NCI-H2081 treated with DMSO at 0.1 percent for 48 hours (cell line): ENCODE measurements at places on chromosomes 1 and 21.

- no peak for DNase-seq
These were observed 46.5 kb upstream of the NUF2 start for GRCh38 chr1:163275222-163275621.

- DNase-seq, result no peak
These were observed at the start of gene CYP4B1 for GRCh38 chr1:46798810-46799209. Gene CYP4B1 (plus strand): TSS chr1:46799046. CDS start chr1:46799082, 36 bp downstream.

DNA sequence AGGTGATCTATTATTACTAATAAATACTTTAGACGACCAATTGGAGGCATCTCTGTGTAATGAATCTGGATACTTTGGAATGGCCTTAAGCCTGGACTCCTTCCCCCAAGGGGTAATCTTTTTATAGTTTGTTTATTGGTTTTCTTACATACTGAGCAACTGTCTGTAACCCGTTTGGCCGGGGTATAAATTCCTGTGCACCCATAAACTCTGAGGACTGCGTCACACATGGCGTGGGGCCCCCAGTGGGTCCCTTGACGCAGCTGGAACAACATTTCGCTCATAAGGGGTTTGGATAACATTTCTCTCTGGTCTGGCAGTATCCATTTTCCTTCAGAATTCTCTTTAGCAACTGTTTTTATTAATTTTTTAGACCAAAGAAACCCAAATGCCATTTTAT lies 26.5 kb downstream of the SCCPDH start:
- no peak for DNase-seq

- no peak for DNase-seq
These were observed 3.5 kb upstream of the MYCL start for GRCh38 chr1:39905172-39905571.

DNA sequence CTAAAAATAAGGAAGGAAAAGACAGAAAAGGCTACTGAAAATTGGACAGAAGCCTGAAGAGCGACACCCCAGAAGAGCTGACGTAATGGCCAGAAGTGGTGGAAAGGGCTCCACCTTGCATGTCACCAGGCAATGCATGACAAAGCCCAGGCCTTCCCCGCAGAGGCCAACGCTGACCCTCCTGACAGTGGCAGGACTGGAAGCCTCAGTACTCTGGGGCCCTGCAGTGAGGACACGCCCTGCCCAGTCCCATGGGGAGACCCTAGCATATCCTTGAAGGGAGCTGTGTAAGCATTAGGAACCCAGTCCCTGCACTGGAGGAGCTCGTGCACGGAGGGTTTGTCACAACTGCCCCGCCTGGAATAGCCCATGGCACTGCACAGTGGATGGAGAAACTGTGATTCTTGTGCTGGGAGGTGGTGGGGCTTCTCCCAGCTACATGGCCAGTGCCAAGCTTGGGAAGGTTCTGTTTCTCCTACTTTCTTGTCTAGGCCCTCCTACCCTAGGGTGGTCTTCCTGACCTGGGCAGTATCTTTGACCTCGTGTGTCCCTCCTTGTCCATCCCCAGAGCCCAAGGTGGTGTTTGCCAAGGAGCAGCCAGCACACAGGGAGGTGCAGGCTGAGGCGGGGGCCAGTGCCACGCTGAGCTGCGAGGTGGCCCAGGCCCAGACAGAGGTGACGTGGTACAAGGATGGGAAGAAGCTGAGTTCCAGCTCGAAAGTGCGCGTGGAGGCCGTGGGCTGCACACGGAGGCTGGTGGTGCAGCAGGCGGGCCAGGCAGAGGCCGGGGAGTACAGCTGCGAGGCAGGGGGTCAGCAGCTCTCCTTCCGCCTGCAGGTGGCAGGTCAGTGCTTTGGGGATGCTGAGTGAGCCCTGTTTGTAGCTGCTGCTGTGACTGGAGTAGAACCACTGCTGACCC lies 60.4 kb downstream of the OBSCN start:
- DNase-seq, result no peak

DNA sequence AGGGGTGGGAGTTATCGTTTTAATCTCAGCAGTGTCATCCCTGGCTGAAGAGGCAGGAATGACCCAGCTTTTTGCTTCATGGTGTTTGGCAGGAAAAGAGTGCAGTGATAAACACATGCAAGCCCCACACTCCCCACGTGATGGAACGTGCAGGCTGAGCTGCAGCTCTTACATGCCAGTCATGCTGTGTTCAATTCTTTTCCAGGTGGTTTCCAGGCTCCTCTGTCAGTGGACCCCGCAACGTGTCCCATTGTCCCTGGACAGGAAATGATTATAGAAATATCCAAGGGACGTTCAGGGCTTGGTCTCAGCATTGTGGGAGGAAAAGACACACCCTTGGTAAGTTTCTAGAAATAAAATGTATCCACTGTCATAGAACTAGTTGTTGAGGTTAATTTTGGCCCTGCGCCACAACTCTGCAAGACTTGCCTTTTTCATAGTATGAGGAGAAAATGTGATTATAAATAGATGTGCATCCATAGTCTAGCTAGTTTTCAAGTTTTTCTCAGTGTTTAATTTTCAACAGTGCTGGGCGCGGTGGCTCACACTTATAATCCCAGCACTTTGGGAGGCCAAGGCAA lies 110.2 kb upstream of the L1TD1 start:
- DNase-seq, result no peak

- DNase-seq, result no peak
These were observed 135.4 kb upstream of the TNR start for GRCh38 chr1:175878775-175879174.

GRCh38 chr1:9929431-9930385 lies 13.5 kb downstream of the LZIC start:
- no peak for DNase-seq

GRCh38 chr1:15858069-15858670 lies 10.7 kb downstream of the SPEN start:
- DNase-seq, result no peak

GRCh38 chr1:53526451-53527101 lies 67.4 kb downstream of the DMRTB1 start:
- no peak for DNase-seq

GRCh38 chr21:31198575-31198974 lies 145.5 kb downstream of the TIAM1 start:
- DNase-seq, result no peak
